ENCODE measurements at places on chromosomes 1 and 21.
A peak's percentile ranks its signal among the peaks of the same experiment; 100 is the strongest.

- DNase-seq = no peak
Measured at GRCh38 chr1:97989094-97989680, 68.4 kb upstream of the DPYD start.

DNA sequence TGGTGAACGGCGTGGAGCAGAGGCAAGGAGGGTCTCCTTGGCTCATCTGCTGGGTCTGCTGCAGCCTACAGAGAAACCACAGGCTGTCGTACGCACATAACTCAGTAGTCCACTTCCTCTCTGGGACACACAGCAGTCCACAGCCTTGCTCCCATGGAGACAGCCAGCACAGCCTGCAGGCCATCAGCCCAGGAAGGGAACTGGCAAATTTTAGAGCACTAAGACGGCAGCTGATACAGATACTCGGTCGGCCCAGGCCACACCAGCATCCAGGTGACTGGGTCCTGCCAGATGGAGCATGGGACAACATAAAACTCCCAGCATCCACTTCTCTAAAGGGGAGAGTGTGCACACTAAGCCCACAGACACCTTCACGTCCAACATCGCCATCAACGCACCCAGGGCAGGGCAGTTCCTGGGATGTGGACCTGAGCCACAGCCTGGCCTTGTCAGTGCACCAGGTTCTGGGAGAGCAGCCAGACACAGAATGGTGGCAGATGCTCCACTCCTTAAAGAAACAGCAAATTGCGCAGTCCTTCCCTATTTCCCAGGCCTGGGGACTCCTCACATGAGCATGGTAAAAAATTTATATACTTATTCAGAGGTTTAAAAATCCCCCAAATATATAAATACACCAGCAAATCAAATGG is 247.1 kb upstream of the RAB4A start:
- no peak for DNase-seq

DNA sequence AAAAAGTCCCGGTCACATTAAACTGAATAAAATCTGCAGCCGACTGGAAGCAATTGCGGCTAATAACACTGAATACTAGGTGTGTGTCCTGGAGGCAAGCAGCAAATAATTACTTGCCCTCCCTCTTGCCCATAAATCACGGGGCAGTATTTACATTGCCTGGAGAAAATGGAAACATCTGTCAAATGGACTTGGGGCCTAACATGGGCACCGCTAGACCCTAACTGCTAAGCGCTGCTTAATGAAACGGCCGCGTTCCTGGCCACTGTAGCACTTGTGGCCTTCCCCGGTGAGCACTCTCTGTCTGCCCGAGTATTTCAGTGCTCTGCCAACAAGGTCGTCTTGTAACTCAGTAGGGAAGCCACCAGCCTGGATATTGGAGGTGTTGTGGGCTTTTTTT is 23.9 kb upstream of the KNCN start:
- no peak for DNase-seq

DNA sequence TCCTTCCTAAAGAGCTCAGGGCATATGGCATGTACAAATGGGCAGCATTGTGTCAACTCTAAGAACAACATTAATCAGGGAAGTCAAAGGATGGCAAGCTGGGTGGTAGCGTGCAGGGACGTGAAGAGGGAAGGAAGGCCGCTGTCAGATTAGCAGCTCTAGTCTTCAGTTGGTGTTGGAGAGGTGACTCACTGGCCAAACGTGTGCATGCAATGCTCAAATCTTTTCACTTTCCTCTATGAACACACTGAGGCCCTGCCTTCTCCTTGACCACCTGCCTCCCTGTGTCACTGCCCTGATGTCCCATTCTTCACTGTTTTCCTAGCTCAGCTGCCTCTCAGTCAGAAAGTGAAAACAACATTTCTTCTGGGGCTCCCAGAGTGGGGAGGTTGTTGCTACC is 5.9 kb upstream of the PIGR start:
- no peak for DNase-seq

DNA sequence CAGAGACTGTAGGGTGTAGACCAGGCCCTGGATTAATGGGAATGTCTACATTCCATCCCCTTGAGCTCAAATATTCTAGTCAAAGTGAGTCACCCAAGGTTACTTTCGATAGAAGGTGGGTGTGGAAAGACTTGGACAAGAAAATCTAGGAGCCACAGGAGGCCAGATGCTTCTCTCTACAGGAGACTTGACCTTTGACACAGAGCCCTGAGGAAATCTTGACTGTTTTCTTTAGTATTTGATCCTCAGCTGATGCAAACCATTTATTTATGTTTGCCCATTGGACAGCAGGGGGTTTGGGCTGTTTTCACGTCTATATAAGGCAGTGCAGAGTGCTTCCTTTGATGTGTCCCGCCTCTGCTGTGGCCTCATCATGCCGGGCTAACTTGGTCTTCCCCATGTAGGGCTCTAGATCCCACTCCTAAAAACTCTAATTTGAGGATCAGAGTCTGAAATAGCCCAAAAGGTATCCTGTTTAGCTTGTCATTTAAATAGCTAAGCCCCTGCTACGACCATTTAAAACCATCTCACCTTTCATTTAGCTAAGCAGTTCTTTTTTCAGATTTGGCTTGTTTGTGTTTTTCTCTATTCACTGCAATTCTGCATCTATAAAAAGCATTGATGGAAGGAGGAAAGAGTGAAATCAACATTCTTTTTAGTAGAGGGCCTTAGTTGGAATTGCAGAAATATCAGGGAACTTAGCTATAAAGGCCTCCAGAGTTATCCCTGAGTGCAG is 15.5 kb upstream of the MAP3K7CL start:
- no peak for DNase-seq

- DNase-seq = peak; percentile 40
Measured at GRCh38 chr1:47532921-47533792, 95.3 kb downstream of the FOXD2 start.

GRCh38 chr1:67816506-67816905 is 16.8 kb downstream of the GNG12 start:
- no peak for DNase-seq

DNA sequence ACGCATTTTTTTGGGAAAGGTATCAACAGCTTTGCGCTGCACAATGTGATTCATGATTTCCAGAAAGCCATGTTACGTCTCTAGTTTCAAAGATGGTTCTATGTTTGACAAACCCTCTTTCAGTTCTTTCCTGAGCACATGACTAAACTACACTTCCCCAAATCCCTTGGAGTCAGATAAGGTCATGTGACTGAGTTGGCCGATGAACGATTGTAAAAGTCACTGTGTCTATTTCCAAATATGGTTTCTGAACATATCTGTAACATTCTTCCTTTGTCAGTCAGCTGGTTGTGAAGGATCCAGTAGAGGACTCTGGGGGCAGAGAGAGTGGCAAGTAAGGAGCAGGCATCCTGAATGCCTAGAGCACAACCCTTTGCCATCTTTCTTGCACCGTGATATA is 35.4 kb downstream of the TMPRSS15 start:
- DNase-seq = no peak

DNA sequence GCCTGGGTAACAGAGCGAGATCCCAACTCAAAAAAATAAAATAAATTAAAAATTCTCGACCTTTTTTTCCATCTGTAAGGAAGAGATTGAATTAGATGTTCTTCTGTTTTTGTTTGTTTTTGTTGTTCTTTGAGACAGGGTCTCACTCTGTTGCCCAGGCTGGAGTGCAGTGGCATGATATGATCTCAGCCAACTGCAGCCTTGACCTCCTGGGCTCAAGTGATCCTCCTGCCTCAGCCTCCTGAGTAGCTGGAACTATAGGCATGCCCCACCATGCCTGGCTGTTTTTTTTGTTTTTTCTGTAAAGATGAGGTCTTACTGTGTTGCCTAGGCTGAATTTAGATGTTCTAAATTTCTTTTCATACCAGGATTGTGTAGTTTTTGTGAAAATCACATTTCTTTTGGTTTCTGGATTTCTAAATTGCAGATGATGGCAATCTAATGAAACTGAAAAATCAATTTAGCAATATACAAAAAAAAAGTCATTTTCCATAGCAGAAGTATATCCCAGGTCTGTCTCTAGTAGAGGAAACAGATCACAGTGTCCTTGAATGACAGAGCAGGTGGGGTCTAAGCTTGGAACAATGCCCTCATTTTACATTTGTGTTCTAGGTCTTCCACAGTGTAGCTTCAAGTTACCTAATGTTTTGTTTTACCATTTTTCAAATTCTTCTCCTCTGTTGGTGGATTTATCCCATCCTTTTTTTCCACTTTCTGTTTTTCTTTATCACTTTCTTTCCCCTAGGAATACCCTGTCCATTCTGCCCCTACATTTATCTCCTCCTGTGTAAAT is 20.3 kb downstream of the ZYG11A start:
- DNase-seq = no peak

DNA sequence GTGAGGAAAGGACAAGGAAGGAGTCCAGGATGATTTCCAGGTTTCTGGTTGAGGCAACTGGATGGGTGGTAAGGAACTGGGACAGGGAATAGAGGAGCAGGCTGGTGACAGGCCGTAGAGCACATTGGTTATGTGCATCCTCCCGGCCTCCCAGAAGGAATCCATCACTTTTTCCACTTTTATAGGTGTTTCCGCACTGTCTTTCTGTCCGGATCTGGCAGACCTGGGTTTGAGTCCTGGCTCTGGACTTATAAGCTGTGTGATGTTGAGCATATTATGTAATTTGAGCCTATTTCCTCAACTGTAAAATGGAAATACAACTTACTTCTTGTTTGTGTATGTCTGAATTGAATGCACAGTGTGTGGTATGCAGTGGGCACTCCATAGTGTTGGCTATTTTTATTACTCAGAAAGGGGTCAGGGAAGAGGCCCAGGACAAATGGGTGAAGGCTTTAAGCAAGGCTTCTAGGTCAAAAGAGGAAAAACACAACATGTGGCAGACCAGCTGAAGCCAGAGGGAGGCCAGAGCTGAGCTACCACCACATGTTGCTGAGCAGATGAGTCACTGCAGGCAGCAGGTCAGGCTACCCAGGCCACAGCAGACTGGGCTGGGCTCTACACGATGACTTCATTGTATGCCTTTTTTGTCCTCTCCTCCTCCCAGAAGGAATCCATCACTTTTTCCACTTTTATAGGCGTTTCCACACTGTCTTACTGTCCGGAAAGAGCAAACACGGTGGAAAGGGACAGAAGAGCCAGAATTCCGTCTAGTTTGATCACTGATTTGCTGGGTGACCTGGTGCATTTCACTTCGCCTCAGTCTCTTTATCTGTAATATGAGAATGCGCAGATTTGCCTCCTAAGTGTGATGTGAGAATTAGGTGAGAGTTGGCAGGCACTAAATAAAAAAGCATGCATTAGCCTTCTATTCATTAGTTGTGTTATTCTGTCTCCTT is 791 bp upstream of the MAST2 start:
- DNase-seq = peak; percentile 98

DNA sequence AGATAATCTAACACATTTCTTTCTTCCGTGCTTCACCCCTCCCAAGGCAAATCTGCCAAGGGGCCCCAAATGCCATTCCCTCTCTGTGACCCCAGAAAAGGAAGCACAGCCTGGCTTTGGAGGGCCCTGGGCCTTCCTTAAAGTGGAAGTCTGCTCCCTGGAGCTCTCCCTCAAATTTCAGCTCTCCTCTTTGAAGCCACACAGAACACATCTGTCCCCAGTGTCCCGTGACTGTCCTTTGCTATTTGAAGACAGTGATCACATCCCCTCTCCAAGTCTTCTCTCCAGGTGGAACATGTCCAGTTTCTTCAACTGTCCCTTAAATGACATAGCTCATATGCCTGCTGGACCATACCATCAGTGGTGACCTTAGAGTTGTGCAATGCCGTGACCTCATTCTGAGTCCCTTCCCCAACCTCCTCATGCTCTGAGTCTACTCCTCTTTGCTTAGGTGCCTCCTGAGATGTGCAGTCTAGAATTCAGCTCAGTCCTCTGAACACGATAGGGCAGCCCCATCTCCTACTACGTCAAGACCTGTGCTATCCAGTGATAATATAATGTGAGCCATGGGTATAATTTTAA is 18.4 kb upstream of the FOXO6 start:
- no peak for DNase-seq

DNA sequence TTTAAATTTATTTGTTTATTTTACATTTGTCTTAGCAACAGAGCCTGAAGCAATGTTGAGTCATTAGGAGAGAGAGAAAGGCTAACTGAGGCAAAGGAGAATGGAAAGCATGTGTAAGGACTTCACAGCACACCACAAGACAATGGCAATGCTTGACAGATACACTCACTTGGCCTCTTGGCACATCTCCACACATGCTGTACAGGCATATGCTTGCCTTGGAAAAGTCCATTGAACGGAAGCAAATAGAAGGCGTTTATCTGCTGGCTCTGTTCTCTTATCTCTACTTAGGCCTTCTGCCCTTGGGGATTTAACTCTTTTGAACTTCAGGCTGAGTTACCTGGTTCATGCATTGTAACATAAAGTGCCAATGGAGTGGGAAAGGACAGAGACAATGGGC is 262.2 kb upstream of the POU3F1 start:
- DNase-seq = no peak

GRCh38 chr1:161367684-161368400 is at the start of gene CFAP126:
CFAP126 (minus strand) TSS chr1:161367876; CDS start chr1:161367868, 8 bp downstream.
- peak; percentile 88 for DNase-seq

DNA sequence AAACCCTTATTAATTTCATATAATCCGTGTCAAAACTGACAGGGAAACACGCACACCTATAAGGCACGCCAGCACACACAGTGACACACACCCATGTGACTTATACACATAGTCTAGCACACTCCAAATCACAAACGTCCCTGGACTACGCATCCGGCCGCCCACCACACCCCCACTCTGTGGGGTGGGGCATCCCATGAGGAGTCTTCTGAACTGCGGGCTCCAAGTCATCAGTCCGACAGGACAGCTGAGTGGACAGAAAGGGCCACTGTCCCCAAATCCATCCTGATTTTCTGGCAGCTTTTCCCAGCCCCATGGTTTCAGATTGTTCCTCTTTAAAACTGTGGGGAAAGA is 829 bp downstream of the PEA15 start:
- DNase-seq = no peak

- DNase-seq = no peak
Measured at GRCh38 chr1:171935664-171936063, 94.4 kb downstream of the DNM3 start.

DNA sequence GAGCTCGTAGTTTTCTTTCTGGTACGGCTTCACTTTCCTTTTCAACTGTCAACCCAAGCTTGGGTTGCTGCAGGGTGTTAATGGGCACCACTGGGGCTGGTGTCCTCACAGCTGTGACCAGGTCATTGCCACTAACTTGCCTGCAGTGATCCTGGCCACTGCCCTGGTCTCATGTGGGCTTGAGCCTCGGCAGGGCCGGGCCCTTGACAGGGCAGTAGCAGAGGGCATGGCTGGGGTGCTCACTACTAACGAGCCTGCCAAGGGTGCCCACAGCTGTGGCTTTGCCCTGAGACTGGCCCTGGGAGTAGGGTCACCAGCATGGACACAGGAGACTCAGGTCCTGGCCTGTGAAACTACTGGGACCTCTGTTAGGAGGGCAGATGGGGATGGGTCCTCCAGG is 31.5 kb upstream of the GNPAT start:
- no peak for DNase-seq

DNA sequence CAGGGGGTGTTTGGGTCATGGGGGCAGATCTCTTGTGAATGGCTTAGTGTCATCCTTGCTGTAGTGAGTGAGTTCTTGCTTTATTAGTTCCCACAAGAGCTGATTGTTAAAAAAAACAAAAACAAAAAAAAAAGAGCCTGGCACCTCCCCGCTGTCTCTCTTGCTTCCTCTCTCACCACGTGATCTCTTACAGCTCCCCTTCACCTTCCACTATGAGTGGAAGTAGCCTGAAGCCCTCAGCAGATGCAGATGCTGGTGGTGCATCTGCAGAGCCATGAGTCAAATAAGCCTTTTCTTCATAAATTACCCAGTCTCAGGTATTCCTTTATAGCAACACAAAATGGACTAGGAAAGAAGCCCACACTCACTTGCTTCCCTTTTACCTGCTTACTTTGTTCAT is 17.2 kb upstream of the RGL1 start:
- DNase-seq = no peak
